ENCODE measurements at places on chromosomes 12 and 14.

- DNase-seq, result no peak
Measured at GRCh38 chr12:93008044-93008778, 79.1 kb upstream of the EEA1 start.

- no peak for DNase-seq
Measured at GRCh38 chr12:102562836-102563425, 82.6 kb upstream of the IGF1 start.

DNA sequence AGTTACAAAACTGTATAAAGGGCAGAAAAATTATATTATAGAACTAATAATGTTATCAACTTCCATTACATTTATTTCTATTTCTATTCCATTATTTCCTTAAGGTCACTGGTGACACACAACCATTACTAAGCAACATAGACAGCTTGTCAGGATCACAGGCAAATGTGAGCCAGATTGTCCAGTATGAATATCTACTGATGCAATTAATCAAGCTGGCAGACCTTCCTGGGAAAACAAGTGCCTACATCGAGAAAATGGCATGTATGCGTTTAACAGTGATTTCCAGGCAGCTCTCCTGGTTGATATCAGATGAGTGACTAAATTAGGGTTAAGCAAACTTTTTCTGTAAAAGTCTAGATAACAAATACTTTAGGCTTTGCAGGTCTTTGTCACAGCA is 36.9 kb upstream of the TSPAN8 start:
- DNase-seq, result no peak

- DNase-seq, result no peak
Measured at GRCh38 chr12:70354787-70355186, 11.3 kb upstream of the KCNMB4 start.

DNA sequence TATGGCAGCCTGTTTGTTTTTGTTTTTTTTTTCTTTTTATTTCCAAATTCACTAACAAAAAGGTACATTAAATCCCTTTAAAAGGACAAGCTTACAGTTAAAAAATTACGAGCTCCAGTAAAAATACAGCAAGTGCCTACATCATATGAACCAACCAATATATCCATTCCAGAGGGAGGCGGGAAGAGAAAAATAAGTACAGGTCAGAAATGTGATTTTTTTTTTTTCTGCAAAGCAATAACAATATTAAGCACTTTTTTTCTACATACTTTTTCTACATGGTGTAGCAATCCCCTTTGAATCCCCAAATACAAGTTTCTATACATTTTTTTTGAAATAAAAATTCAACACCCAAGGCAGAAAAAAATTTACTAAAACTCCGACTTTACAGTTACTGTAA is 100.6 kb downstream of the BCL11B start:
- DNase-seq, result no peak

DNA sequence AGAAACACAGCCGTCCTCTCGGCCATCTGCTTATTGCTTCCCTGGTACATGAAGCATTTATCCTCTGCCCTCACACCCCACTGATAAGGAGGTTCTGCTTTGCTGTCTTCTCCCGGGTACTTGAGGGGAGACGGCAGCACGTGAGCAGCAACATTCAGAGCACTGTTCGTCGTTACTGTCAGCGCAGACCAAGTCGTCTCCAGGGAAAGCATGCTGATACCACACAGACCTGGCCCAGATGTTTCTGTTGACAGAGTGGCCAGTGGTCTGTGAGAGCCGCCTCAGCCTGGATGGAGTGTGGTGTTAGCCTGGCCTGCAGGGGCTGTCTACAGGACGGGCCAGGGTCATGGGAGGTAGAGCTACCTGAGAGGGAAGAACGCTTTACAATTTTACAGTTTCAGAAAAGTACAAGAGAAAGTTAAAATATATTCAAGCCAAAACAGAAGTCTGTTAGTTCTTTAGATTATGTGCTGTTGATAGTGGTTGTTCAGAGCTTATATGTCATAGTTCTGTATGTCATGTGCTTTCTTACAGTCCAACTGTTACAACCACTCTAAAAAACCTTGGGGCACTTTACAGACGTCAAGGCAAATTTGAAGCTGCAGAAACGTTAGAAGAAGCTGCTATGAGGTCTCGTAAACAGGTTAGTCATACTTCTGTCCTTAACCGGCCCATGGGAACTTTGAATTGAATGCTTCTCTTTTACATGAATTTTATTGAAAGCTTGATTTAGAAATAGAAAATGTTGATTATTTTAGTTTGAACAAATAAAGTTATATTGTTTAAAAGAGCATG is 38.2 kb downstream of the XRCC3 start:
- no peak for DNase-seq

DNA sequence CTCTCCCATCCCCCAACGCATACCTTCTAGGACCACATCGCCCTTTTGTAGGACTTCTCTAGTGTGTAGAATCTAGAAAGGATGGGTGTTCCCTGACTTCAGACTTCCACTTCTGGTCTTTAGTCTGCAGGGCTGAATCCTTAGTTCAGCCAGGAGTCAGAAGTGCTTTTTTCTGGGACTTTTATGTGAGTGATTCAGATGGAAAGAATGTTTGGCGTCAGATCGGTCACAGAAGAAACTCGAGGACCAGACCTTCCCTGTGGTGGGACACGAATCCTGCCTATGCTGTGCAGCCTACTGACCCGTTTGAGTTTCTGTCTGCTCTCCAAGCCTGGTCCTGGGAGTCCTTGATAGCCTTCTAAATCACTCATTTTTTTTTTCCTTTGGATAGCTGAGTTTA is 165.4 kb upstream of the SSTR1 start:
- DNase-seq, result no peak

- no peak for DNase-seq
Measured at GRCh38 chr12:45050751-45051571, at the start of gene DBX2. Gene DBX2, minus strand, starts transcription at chr12:45051099. Its CDS starts 172 bp downstream, at chr12:45050927.

GRCh38 chr14:74927225-74927624 is 4.2 kb upstream of the RPS6KL1 start:
- DNase-seq, result no peak

- DNase-seq, result no peak
Measured at GRCh38 chr12:19992311-19992710, 376.0 kb upstream of the PDE3A start.

DNA sequence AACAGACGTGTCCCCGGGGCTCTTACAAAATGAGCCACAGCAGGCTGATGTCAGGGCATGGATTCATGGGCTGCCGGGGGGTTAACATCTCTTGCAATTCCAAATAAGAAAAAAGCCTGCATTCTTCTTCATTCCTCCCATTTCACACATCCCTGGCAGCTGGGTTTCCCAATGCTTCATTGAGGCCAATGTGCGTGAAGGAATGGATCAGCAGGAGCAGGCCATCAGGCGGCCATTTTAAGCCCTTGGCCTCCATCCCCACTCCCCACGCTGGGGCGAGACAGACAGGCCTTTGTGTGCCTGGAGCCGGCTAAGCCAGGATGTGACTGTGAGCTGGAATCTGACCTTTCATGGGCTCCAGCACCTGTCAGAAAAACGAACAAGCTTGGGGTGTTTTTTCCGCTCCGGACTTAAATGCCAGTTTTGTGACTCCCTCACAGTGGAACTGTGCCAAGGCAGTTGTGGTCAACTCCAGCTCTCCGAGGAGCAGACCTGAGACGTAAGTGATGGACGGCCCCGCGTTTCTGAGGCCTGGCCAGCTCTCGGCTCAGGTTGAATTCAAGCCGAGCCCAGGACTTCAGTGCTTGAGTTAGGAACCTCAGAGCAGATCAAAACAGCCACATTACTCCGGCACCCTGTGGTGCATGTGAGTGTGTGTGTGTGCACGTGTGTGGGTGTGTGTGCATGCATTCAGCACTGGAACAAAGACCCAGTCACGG is 133.1 kb downstream of the TMEM30B start:
- no peak for DNase-seq

- no peak for DNase-seq
Measured at GRCh38 chr14:91636604-91637003, 95.3 kb downstream of the CATSPERB start.

GRCh38 chr14:95518045-95518751 is 1.7 kb upstream of the SYNE3 start:
- DNase-seq, result no peak

- DNase-seq, result no peak
Measured at GRCh38 chr12:105588106-105588505, 257.6 kb downstream of the C12orf75 start.

DNA sequence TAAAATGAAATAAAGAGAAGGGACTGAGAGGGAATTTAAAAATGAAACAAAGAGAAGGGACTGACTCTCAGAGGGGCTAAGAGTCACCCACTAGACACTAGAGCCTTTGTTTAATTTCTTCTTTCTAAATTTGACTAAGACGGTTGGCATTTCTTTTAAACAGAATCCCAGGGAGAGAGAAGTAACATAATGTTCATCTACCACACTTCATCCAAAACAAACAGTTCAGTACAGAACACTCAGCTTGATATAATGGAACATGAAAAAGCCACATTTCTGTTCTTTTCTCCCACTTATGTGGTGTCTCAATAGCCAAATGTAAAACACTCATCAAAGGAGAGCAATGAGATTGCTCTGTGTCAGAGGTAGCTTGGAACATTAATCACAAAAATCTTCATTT is 10.1 kb upstream of the NT5DC3 start:
- DNase-seq, result no peak

GRCh38 chr12:21800011-21800410 is 25.5 kb upstream of the KCNJ8 start:
- no peak for DNase-seq

- DNase-seq, result no peak
Measured at GRCh38 chr12:95463050-95463449, 10.9 kb upstream of the METAP2 start.

DNA sequence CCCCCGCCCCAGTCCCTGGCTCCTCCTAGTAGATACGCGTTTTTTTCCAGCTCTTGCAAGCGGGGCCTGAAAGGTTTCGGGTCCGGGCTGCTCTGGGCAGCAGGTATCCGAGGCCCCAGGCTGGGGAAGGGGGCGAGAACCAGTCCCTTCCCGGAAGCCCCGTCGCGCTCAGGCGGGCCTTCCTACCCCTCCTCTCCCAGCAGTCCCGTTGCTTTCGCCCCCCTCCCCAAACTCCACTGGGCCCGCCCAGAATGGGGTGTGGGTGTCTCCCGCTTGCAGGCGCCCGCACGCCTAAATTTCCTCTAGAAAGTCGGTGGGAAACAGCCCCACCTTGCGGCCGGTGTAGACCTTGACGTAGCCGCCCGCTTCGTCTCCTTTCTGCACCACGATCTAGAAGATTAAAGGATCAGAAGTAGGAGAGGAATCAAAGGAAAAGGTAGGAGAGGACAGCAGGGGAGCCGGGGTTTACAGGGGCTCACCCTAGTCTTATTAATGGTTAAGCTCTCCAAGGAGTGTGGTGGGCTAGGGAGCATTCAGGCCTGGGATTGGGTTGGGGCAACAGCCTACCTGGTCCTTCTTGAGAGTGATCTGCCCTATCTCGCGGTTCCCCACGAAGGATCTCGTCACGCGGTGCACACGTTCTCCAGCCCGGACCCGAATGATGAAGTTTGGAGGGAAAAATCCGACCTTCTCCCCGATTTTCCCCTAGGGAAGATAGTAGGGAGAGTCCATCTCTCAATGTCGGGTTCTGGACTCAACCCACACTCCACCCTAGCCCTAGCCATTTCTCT is 7.3 kb downstream of the STAC3 start:
- peak; percentile 60 for DNase-seq

DNA sequence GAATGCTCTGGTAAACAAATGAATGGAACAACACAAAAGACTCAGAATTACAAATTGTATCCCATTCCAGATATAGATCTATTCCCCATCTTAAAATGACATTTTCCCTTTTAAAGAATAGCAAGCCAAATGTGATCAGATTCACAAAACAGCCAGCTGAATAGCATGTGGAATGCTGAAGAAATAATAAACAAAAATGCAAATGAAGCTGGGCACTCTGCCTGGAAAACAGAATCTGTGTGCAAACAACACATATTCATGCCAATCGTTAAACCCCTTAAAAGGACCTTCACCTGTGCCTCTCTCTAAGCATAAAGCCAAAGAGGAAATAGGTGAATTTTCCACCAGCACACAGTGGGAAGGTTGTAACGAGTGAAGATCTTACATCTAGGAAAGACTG is 67.9 kb upstream of the PDZRN4 start:
- no peak for DNase-seq

- DNase-seq, result no peak
Measured at GRCh38 chr14:78143489-78144145, 26.6 kb upstream of the NRXN3 start.

- DNase-seq, result no peak
Measured at GRCh38 chr14:76770521-76771436, 9.5 kb downstream of the VASH1 start.

- no peak for DNase-seq
Measured at GRCh38 chr14:71555654-71556559, 376.3 kb upstream of the RGS6 start.

DNA sequence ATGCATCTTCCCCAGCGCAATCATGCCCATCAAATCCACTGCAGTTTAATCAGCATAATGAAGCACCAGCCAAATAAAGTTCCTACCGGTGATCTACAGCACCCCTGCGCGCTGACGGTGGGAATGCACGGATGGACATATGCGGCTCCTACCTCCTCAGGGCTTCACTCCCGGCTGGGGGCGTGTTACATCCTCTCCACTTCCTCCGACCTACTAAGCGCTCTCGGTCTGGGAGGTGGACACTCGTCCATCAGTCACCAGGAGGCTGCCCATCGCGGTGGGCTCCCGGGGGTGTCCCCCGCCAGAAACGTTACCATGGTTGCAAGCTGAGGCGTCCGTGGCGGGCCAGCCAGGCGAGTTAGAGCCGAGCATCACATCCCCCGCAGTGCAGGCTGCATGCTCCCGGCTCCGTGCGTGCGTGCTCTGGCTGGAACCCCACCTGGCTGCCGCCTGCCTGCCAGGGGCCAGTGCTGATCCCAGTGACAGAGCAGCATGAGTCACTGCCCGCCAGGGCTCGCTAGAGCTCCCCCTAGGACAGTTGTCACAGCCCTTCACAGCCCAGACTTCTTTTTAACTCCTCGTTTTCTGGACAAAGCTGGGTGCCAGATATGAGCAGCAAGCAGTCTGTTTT is 73.0 kb downstream of the CIT start:
- no peak for DNase-seq

DNA sequence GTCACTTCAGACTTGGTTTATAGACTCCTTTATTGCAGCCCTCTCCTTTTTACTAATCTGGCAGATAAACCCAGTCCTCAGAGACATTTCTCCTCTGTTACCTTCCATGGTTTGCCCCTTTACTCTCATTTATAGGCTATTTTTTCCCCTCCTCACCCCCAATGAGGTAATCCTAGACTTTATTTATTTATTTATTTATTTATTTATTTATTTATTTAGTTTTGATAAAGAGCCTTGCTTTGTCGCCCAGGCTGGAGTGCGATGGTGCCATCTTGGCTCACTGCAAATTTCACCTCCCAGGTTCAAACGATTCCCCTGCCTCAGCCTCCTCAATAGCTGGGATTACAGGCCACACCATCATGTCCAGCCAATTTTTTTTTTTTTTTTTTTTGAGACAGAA is 8.4 kb downstream of the FGD4 start:
- no peak for DNase-seq

- no peak for DNase-seq
Measured at GRCh38 chr14:72646861-72647528, 246.9 kb downstream of the DPF3 start.

- no peak for DNase-seq
Measured at GRCh38 chr14:105023791-105024480, 3.1 kb upstream of the CDCA4 start.

GRCh38 chr14:55891692-55892091 is 226.5 kb upstream of the PELI2 start:
- no peak for DNase-seq
